Heart right ventricle (tissue), 16 donors: ENCODE measurements at places on chromosomes 4 and X. TPM values are rescaled to one million over a fixed set of nuclear protein-coding genes. Genes with fewer than 3 reads are reported as not detected.

TMSB15A gene
- polyA plus RNA-seq: 0.38 TPM

STAP1 gene
- polyA plus RNA-seq: not detected

SYNPO2 gene
- polyA plus RNA-seq: 27.5 TPM

SOD3 gene
- 31.9 TPM for polyA plus RNA-seq

YIPF7 gene
- polyA plus RNA-seq: 0.46 TPM

MAGEA10 gene
- polyA plus RNA-seq: not detected

DUSP21 gene
- not detected for polyA plus RNA-seq

FOXR2 gene
- polyA plus RNA-seq: not detected

SPANXC gene
- not detected for polyA plus RNA-seq

PPARGC1A gene
- polyA plus RNA-seq: 11.8 TPM

RPS6KA6 gene
- 0.51 TPM for polyA plus RNA-seq

KLB gene
- polyA plus RNA-seq: 0.29 TPM

PRICKLE3 gene
- polyA plus RNA-seq: 10.8 TPM

ATP2B3 gene
- not detected for polyA plus RNA-seq

MAGEH1 gene
- 6.5 TPM for polyA plus RNA-seq

ITGB1BP2 gene
- polyA plus RNA-seq: 45.9 TPM

MAGEA1 gene
- not detected for polyA plus RNA-seq

BMP3 gene
- not detected for polyA plus RNA-seq

TLR10 gene
- 0.01 TPM for polyA plus RNA-seq

VCX3A gene
- not detected for polyA plus RNA-seq

FAM47E gene
- polyA plus RNA-seq: 4.7 TPM

MSX1 gene
- polyA plus RNA-seq: 4.0 TPM

LRCH2 gene
- polyA plus RNA-seq: 1.6 TPM

ARX gene
- not detected for polyA plus RNA-seq

SPANXB1 gene
- not detected for polyA plus RNA-seq

VCX gene
- not detected for polyA plus RNA-seq

VSIG1 gene
- 0.03 TPM for polyA plus RNA-seq
